ENCODE measurements at places on chromosomes 13 and 19.

DNA sequence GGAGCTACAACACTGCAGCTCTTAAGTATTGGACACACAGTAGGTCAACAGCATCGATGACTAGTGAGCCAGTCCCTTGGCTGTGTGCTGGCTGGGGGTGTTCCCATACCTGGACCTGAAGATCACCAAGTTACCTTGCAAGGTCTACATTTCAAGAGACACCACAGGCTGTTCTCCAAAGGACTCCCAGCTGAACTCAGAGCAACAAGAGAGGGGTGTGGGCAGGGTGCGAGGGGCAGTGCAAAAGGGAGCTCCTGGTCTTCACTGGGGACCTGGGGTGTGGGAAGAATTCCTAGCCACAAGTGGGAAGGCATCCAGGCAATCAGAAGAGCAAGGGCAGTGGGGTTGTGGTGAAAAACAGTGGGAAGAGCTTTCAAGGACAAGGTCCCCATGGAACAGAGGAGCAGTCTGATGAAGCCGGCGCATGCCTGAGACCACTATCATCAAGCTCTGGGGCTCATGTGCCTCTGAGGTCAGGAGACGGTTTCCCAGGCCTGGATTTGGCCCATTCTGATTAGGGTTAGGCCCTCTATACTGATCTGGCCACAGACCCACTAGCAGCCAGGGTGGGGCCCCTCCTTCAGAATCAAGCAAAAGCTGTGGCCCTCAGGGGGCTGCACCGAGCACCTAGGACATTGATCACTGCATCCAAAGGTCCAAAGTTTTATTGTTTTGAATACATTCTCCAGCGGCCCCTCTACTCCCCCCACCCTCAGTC is 4.7 kb upstream of the GSK3A start:
- DNase-seq, result no peak

GRCh38 chr13:27663947-27664346 is 42.3 kb downstream of the POLR1D start:
- DNase-seq, result no peak

DNA sequence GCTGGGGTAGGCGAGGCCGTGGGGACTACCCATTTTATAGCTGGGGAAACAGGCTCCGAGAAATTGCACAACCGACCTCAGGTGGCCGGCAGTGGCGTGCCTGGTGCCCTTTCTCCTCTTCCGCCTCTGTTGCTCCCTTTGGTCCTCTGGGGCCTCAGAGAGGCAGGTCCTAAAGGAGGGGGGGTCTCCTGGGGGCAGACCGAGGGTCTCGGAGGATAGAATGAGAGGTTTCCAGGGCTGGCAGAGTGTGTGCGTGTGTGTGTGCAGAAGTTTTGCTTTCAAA is 11.3 kb downstream of the STX10 start:
- no peak for DNase-seq

GRCh38 chr19:7772752-7773291 is 9.8 kb downstream of the CLEC4M start:
- DNase-seq, result no peak

DNA sequence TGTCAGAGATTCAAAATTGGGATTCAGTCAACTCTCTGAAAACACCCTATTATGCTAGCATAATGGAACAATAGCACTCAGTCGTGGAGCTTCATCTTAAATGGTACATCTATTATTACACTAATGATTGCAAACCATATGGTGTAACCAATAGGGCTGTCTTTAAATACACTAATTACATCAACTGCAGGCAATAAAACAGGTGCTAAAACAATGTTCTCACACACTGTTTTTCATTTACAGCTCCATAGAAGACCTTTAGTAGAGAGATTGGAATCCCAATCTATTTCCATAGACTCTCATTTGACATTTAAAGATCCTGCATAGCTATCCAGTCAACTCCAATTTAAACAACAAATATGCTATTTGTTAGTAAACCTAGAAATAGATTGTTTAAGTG is 1917.4 kb downstream of the OLFM4 start:
- DNase-seq, result no peak

DNA sequence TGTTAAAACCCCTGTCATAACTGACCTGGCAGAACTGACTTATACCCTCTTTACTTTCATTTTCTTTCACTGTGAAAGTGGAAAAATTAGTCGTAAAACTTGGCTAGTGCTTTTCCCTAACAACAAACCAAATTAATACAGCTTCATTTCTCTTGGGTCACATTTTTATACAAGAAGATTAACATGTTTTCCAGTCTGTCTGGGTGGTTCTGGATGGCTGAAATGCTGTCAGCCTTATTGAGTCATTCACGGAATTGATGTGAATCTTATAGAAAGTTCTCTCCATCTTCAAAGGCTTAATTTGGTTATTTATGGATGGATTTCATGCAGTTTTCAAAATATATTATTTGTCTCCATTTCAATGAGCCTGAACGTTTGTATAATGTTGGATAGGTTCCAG is 440.0 kb downstream of the KCTD12 start:
- no peak for DNase-seq

- DNase-seq, result no peak
These were observed 460.3 kb downstream of the TSHZ3 start for GRCh38 chr19:30888937-30889336.

GRCh38 chr19:16381756-16382401 is 57.3 kb downstream of the KLF2 start:
- peak; percentile 52 for DNase-seq

DNA sequence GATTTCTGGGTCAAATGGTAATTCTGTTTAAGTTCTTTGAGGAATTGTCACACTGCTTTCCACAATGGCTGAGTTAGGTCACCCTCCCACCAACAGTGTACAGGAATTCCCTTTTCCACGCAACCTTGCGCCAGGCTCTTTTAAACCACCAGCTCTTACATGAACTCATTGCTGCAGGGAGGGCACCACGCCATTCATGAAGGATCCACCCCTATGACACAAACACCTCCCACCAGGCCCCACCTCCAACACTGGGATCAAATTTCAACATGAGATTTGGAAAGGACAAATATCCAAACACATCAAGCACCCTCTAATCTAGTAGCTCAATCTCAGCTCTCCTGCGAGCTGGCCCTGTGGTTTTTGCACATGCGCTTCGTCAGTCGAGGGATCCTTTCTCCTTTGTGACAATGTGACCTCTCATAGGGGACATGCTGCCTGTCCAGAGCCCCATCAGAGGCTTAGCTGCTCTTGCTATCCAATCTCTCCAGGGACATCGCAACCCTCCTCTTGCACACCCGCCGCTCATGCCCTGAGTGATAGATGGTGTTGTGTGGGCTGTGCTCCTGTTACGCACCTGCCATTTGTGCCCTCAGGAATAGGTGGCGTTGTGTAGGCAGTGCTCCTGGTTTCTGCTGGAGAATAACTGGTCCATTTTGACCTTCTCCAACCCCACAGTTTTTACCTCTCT is 328.0 kb downstream of the UQCRFS1 start:
- DNase-seq, result no peak

GRCh38 chr19:51295382-51296126 is 15.9 kb upstream of the IGLON5 start:
- no peak for DNase-seq

GRCh38 chr19:52196256-52196967 is 6.6 kb downstream of the PPP2R1A start:
- DNase-seq, result no peak

- no peak for DNase-seq
These were observed 180.6 kb downstream of the FOXO1 start for GRCh38 chr13:40485611-40486517.

- no peak for DNase-seq
These were observed 36.7 kb downstream of the FAAP24 start for GRCh38 chr19:33008738-33009137.

DNA sequence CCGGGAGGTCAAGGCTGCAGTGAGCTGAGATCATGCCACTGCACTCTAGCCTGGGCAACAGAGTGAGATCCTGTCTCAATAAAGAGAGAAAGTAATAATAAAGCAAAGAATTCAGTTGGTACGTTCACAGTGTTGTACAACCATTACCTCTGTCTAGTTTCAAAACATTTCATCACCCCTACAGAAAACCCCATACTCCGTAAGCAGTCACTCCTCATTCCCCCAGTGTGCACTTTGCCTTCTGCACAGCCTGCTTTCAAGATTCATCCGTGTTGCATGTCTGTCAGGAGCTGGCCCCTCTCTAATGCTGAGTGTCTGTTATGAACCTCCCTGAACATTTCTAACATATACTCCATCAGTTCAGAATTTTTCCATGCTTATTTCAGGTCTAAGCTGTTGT is 9.4 kb downstream of the POLD1 start:
- no peak for DNase-seq

DNA sequence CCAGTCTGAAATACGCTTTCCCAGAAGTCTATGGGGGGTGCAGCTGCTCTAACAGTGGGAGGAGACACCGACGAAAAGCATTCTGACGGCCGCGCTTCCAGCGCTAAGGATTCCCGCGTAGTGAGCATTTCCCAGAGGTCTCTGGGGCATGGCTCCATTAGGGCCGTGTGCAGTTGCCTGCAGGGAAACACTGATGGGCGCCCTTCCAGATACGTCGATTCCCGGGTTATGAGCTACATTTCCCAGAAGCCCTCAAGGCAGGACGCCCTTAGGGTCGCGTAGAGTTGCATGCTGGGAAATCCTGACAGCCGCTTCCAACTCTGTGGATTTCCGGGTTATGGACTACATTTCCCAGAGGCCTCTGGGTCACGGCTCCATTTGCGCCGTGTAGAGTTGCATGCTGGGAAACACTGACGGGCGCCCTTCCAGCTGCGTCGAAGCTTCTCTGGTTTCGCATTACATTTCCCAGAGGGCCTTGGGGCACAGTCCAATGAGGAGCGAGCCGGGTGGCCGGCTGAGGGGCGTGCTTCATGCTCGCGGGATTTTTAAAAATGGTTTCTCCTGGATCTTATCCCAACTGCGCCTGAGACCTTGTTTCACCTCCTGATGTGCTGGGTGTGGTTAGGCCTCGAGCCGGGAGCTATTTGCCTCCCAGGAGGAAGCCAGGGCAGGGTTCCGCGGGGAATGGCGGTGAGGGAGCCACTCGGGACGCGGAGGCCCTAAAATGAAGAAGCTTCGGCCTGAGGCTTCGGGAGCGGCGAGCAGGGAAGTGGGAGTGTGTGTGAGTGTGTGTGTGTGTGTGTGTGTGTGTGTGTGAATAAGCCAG is 17.2 kb upstream of the ZNF331 start:
- peak; percentile 93 for DNase-seq

DNA sequence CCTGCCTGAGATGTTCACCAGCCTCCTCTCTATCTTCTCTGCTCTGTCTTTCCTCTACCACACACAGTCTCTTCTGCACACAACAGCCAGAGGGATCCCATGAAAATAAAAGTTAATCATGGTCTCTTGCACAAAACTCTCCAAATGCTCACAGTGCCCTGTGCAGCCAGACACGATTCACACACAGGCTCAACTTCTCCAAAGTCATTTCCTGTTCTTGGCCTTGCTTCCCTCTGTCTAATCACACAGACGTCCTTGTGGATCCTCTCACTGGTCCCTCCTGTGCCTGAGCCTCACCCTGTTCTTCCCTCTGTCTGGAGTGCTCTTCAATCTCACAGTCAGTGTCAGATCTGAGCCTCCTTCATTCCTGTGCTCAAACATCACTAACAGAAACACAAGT is 7.8 kb downstream of the SIGLEC12 start:
- no peak for DNase-seq

GRCh38 chr19:8445488-8446001 is 770 bp downstream of the HNRNPM start:
- DNase-seq, result no peak

GRCh38 chr19:10417541-10418234 is 2.6 kb upstream of the PDE4A start:
- no peak for DNase-seq

GRCh38 chr13:67791047-67791446 is 560.9 kb upstream of the PCDH9 start:
- DNase-seq, result no peak

DNA sequence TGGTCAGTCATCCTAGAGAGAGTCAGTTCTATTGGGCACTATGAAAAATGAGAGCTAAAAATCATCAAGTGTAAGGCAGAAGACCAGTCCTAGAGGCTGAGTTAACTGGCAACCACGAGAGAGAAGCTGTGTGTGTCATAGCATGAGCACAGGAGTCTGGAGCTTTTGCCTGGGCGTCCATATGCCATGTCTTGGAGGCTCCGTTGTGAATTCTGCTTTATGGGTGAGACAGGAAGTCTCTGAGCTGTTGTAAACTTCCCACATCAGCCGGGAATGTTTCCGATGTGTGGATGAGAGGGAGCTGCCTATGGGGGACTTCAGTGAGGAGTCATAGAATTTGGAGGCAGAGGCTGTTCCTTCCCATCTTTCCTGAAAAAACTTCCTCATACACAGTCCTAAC is 120.0 kb downstream of the ITGBL1 start:
- DNase-seq, result no peak

- DNase-seq, result no peak
These were observed 133.4 kb upstream of the PEG3 start for GRCh38 chr19:56973713-56974555.

DNA sequence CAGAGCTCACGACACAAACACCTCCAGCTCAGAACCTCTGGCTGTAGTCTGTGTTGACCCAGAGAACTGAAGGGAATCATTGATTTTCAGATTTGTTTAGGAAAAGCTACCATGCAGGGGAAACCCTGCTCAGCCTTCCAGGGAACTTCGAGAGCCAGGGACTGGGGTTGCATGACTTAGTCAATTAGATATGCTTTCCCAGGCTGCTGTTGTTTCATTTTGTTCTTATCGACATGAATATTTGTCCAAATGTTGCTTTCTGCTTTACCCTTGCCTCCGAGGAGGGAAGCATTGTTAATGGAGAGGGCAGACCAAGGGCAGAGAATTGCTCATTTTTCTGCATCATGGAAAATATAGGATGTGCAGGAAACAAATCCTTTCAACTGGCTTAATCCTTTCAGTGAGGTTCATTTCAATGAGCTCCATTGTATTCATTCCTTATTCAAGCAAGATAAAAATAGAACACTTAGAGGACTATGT is 82.5 kb downstream of the KLF5 start:
- DNase-seq, result no peak

DNA sequence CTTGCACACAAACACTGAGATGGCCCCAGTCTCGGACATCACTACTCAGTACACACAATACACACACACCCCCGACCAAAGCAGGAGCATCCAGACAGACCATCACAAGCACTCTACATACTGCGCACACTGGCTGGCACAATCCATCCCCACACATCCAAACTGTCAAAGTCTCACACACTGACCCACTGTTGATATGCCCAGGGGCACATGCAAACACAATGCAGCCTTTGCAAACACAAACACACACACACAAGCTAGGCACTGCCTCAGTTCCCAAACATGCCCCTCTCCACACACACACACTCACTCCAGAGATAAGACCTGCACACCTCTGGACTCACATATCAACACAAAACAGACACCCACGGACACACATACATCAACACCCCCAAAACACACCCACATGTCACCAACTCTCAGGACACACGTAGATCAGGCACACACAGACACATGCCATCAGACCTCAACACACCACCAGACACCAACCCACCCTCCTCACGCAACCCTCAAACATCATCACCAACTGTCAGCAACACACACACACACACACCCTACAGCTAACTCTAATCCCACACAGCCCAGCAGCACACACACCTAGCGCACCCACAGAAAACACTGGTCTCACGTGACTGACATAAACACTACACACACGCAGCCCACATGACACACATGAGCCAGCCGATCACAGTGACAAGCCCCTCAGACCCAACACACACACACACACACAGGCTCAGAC is 1.9 kb downstream of the BBC3 start:
- DNase-seq, result no peak
